ENCODE measurements at places on chromosomes 12 and 14. TPM values are rescaled to one million over a fixed set of nuclear protein-coding genes. Genes with fewer than 3 reads are reported as not detected.

The PLEKHD1 gene
- 0.11 TPM for total RNA-seq

GRCh38 chr12:82966001-82966559, 279.4 kb downstream of the TMTC2 start:
- no peak overlapping the region for H3K4me3 ChIP-seq
- peaks cover 3% of the 10 kb centered on the region for H3K36me3 ChIP-seq
- no peak for DNase-seq
- no peaks in the 10 kb centered on the region for H3K27me3 ChIP-seq
- peaks cover 14% of the 10 kb centered on the region for H3K4me1 ChIP-seq

The CISTR gene
- not detected for total RNA-seq

- H3K27me3 ChIP-seq = no peaks in the 10 kb centered on the region
- peak overlapping the region; percentile 86 for H3K27ac ChIP-seq
- H3K4me1 ChIP-seq = no peaks in the 10 kb centered on the region
- no peak for DNase-seq
- H3K4me3 ChIP-seq = peak overlapping the region; percentile 91
Measured at GRCh38 chr12:56333197-56333678, 562 bp downstream of the PAN2 start.

GRCh38 chr12:62827855-62828254, 107.1 kb downstream of the PPM1H start:
- DNase-seq = peak; percentile 26
- H3K27ac ChIP-seq = no peak overlapping the region
- H3K4me1 ChIP-seq = peaks cover 10% of the 10 kb centered on the region
- H3K27me3 ChIP-seq = no peaks in the 10 kb centered on the region
- no peaks in the 10 kb centered on the region for H3K36me3 ChIP-seq
- H3K4me3 ChIP-seq = no peak overlapping the region

The KRT73 gene
- total RNA-seq = not detected

The OAS1 gene
- total RNA-seq = not detected

- peak within 1 kb of the TSS; percentile 98 for H3K4me3 ChIP-seq
- H3K4me1 ChIP-seq = no peaks in the 10 kb centered on the region
- peaks cover 50% of the 10 kb centered on the region for H3K27me3 ChIP-seq
- no peak within 1 kb of the TSS for H3K27ac ChIP-seq
- H3K36me3 ChIP-seq = peaks cover 30% of the 10 kb centered on the region
Measured at GRCh38 chr14:56810147-56810719, at the start of gene OTX2. OTX2 (minus strand) TSS chr14:56810479; CDS start chr14:56805456, 5,023 bp downstream.

DNA sequence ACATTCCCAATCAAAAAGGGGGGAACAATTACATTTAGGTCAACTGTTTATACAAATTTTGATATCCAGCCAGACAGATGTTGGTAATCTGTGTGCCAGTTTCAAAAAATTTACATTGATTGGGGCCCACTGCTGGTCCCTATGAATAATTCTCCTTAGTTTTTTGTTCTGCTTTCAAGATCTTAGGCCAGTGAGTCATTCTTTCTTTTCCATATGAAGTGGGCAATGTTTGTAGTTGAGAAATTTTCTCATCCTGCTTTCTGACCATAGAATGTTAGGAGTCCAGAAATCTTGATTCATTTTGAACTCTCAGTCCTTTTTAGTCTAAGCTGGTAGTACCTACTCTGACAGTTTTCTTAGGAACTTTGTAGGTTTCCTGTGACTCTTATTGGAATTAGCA, 244.3 kb downstream of the DIO2 start:
- no peak overlapping the region for H3K27ac ChIP-seq
- no peak overlapping the region for H3K4me3 ChIP-seq
- no peaks in the 10 kb centered on the region for H3K27me3 ChIP-seq
- DNase-seq = no peak
- H3K36me3 ChIP-seq = no peaks in the 10 kb centered on the region
- no peaks in the 10 kb centered on the region for H3K4me1 ChIP-seq

DNA sequence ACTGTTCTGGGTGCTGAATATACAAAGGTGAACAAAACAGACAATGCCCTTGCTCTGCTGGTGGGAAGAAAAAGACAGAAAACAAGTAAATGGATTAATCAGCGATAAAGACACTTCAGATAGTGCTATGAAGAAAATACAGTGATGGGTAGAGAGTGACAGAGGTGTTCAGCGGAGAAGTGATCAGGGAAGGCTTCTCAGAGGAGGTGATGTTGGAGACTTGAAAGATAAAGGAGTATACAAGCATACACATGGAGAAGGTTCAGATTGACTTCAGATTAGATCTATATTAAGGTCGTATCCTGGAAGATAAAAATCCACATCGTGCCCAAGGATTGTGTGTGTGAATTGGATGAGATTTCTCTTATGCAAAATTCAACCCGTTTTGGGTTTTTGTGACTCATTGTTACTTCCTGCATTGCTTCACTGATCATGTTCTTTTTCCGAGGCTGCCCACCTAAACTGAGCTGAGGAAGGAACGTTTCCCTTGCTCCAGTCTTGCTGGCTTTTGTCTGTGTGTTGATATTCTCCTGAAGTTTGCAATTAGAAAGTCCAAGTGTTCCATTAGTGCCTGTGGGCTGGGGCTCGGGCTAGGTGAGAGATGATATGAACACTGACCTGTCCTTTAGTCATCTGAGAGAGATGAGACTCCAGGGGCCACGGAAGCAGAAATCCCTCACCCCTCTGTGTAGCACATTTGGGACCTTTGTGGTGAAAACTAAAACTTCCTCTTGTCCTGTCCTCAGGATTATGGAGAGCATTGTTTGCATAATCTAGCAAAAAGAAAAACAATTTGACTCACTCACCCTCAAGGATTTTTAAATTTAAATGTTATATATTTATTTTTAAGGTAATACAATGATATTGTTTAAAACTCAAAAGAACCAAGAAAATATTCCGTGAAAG, 27.6 kb downstream of the PLXNC1 start:
- no peaks in the 10 kb centered on the region for H3K36me3 ChIP-seq
- no peaks in the 10 kb centered on the region for H3K4me1 ChIP-seq
- DNase-seq = no peak
- peaks cover 6% of the 10 kb centered on the region for H3K27me3 ChIP-seq
- no peak overlapping the region for H3K4me3 ChIP-seq
- no peak overlapping the region for H3K27ac ChIP-seq

DNA sequence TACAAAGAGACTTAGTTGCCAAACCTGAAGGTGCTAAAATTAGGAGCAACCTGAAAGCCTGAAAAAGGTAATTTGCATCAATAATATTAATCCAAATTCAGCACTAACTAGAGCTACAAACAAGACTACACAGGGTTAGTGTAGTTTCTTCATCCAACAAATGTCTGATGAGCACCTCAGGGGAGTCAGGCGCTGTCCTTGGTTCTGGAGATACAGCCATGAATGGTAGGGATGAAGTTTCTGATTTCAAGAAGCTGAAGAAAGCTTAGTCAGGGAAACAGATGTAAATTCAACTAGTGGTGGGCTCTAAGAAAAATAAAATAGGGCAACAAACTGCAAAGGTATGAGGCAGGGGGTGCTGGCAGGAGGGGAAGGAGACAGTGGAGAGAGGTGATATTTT, 266.3 kb downstream of the GLT1D1 start:
- no peak overlapping the region for H3K27ac ChIP-seq
- DNase-seq = peak; percentile 85
- no peaks in the 10 kb centered on the region for H3K4me1 ChIP-seq
- no peaks in the 10 kb centered on the region for H3K27me3 ChIP-seq
- no peaks in the 10 kb centered on the region for H3K36me3 ChIP-seq
- no peak overlapping the region for H3K4me3 ChIP-seq

- no peaks in the 10 kb centered on the region for H3K36me3 ChIP-seq
- peak overlapping the region; percentile 74 for H3K4me3 ChIP-seq
- no peak overlapping the region for H3K27ac ChIP-seq
- H3K27me3 ChIP-seq = no peaks in the 10 kb centered on the region
- DNase-seq = peak; percentile 53
Measured at GRCh38 chr14:101076451-101077198, 173.1 kb upstream of the RTL1 start.

The POTEM gene
- total RNA-seq = not detected

DNA sequence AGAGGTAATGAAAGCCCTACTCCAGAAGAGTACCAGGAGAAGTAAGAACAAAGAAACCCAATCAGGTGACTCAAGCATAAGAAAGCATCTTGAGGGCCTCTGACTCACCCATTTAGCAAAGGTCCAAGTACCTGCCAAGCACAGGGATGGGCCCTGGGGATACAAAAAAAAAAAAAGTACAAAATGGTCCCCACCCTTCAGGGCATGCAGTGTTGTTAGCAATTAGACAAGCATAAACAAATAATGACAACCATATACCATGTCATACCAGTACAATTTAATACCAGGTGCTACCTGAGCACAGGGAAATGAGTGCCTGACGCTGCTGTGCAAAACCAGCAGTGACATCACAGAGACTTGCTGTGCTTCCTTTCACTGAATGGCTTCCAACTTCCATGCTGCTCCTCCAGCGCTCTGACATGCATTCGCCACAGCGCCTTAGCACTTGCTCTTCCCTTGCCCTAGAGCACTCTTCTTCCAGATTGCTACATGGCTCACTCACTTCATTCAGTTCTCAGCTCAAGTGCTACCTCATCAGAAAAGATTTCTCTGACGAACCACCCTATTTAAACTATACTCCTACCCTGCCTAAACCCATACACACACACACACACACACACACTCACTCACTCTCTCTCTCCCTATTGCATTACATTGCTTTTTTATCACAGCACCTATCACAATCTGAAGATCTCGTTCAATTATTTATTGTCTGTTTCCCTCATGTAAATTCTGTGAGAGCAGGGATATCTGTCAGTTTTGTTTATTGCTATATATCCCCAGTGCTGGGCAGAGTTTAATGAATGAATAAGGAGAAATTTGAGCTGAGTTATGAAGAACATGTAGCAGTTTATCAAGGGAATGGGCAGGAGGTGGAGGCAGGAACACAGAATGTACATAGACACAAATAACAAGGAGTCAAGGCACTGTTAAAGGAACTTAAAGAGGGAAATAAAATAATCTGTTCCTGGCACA, 12.9 kb upstream of the EPS8 start:
- H3K4me1 ChIP-seq = no peaks in the 10 kb centered on the region
- H3K36me3 ChIP-seq = no peaks in the 10 kb centered on the region
- no peak for DNase-seq
- no peaks in the 10 kb centered on the region for H3K27me3 ChIP-seq
- H3K4me3 ChIP-seq = no peak overlapping the region
- H3K27ac ChIP-seq = no peak overlapping the region

DNA sequence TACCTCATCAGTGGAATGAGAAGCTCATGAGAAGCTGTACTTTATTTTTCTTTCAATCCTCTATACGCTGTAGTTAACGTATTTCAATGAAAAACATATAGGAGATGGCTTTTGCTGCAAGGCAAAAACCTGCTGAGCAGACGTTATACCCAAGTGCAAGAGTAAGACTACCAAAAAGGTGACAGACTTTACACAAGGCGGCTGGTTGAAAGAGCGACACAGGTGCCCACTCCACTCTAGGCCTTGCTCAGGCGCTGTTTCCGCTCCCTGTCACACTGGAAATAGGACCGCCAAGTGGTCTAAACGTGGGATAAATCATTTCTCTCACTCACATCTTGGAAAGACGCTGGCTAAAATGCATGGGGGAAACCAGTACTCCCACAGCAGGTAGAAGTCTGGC, 54.5 kb downstream of the PPP2R5C start:
- DNase-seq = no peak
- peaks cover 46% of the 10 kb centered on the region for H3K36me3 ChIP-seq
- H3K4me3 ChIP-seq = no peak overlapping the region
- H3K4me1 ChIP-seq = no peaks in the 10 kb centered on the region

GRCh38 chr12:6438345-6438744, 6.4 kb upstream of the CD27 start:
- H3K4me3 ChIP-seq = no peak overlapping the region
- no peaks in the 10 kb centered on the region for H3K36me3 ChIP-seq
- no peaks in the 10 kb centered on the region for H3K4me1 ChIP-seq
- no peaks in the 10 kb centered on the region for H3K27me3 ChIP-seq

The RIMBP2 gene
- total RNA-seq = 0.13 TPM

GRCh38 chr12:21913823-21914222, 27.4 kb downstream of the ABCC9 start:
- H3K4me3 ChIP-seq = no peak overlapping the region
- DNase-seq = no peak
- no peaks in the 10 kb centered on the region for H3K4me1 ChIP-seq
- no peaks in the 10 kb centered on the region for H3K27me3 ChIP-seq
- H3K36me3 ChIP-seq = no peaks in the 10 kb centered on the region
- no peak overlapping the region for H3K27ac ChIP-seq

- H3K27ac ChIP-seq = no peak overlapping the region
- no peaks in the 10 kb centered on the region for H3K27me3 ChIP-seq
- no peaks in the 10 kb centered on the region for H3K36me3 ChIP-seq
- DNase-seq = no peak
Measured at GRCh38 chr12:69903548-69903947, 78.5 kb downstream of the MYRFL start.

GRCh38 chr12:27333403-27334009, 870 bp downstream of the BMAL2 start:
- peaks cover 9% of the 10 kb centered on the region for H3K4me1 ChIP-seq
- H3K36me3 ChIP-seq = no peaks in the 10 kb centered on the region
- peaks cover 20% of the 10 kb centered on the region for H3K27me3 ChIP-seq
- peak overlapping the region; percentile 84 for H3K4me3 ChIP-seq
- DNase-seq = no peak

- H3K4me1 ChIP-seq = no peaks in the 10 kb centered on the region
- H3K27me3 ChIP-seq = no peaks in the 10 kb centered on the region
- no peaks in the 10 kb centered on the region for H3K36me3 ChIP-seq
- no peak for DNase-seq
Measured at GRCh38 chr12:84661786-84662185, 250.8 kb downstream of the SLC6A15 start.

DNA sequence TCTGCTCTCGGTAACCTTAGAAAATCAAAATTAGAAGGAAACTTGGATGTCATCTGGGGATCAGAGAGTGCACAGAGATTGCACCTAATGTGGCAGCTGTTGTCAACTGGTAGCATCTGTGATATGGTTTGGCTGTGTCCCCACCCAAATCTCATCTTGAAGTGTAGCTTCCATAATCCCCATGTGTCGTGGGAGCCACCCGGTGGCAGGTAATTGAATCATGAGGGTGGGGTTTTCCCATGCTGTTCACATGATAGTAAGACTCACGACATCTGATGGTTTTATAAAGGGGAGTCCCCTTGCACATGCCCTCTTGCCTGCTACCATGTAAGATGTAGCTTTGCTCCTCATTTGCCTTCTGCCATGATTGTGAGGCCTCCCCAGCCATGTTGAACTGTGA, 127.7 kb upstream of the SRRM4 start:
- H3K27me3 ChIP-seq = peaks cover 53% of the 10 kb centered on the region
- no peaks in the 10 kb centered on the region for H3K4me1 ChIP-seq

DNA sequence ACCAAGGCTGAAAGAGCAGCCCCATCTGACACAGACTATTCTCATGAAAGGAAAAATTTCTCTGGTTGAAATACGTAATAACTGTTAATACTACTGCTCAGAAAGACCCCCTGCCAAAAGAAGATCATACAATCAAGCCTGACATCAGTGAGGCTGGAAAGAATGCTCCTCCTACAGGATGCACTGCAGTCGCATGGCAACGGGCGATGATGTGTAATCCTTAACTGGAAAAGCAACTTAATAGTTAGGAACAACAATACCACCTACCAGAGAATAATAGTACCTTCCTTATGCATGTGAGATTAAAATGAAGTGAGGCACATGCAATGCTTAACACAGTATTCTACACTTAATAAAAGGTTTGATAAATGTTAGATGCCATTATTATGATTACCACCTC, 1.2 kb upstream of the GOLGA5 start:
- no peak for DNase-seq
- H3K27me3 ChIP-seq = no peaks in the 10 kb centered on the region
- H3K36me3 ChIP-seq = peaks cover 8% of the 10 kb centered on the region
- no peak overlapping the region for H3K27ac ChIP-seq

Measured in endodermal cell (in vitro differentiated cells).